Fibroblast of the conjunctiva (primary cell): ENCODE measurements at places on chromosomes 12 and 14.

DNA sequence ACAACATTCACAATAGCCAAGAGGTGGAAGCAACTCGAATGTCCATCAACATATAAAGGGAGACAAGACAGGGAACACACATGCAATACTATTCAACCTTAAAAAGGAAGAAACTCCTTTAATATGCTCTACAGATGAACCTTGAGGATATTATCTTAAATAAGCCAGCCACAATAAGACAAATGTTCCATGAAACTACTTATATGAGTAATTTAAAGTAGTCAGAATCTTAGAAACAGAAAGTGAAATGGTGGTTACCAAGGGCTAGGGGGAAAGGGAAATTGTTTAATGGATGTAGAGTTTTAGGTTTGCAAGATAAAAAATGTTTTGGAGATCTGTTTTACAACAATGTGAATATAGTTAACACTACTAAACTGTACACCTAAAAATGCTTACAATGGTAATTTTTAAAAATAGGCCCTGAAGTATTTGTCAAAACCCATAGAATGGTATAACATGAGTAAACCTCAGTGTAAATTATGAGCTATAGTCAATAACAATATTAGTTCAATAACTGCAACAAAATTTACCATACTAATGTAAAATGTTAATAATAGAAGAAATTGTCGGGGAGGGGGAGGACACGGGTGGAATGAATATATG lies 71.1 kb downstream of the EGLN3 start:
- DNase-seq, result no peak

DNA sequence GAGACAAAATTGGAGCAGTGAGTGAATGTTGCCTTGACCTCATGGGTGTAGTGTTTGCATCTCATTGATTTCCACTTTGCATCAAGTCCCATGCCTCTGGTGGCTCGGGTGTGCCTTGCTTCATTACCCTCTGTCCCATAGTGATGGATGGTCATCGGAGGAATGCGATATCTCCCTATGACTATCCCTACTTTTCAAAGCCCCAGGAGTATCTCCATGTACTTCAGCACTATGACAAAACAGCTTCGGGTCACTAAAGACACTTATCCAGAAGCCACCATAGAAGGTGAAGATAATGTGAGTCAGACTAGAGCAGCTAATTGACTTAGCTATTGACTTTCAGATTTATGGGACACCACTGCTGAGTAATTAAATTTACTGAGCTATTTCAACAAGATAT lies 355.1 kb upstream of the CCDC196 start:
- DNase-seq, result no peak

DNA sequence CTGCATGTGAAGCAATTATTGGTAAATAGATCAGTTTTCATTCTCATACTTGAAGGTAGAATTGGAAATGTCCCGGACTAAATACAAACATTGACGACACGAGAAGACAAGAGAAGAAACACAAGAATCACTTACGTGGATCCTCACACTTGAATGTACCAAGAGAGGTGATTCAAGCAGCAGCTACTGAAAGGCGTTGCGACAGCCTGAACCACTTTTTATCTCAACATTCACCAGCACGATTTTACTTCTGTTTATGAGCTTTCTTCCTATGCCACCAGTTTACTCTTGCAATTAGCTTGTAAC lies 3.6 kb upstream of the FZD10 start:
- DNase-seq, result no peak

DNA sequence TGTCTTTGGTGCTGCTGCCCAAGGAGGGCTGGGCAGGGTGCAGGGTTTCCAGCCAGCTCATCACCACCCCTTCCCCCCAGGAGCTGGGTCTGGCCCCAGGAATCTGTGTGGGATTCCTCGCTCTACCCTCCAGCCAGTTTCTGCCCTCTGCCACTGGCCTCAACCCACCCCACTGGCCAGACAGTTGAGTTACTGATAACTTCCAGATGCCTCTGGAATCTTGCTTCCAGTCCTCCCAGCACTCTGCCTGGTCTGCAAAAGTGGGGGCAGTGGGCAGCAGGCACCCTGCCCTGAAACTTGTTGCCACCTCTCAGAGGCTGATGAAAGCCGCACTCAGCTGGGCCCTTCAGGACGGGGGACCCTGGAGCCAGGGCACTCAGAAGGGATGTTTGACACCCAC lies 20.1 kb upstream of the TBX3 start:
- no peak for DNase-seq

GRCh38 chr12:46221255-46222128 lies 47.4 kb downstream of the SLC38A1 start:
- DNase-seq, result no peak

DNA sequence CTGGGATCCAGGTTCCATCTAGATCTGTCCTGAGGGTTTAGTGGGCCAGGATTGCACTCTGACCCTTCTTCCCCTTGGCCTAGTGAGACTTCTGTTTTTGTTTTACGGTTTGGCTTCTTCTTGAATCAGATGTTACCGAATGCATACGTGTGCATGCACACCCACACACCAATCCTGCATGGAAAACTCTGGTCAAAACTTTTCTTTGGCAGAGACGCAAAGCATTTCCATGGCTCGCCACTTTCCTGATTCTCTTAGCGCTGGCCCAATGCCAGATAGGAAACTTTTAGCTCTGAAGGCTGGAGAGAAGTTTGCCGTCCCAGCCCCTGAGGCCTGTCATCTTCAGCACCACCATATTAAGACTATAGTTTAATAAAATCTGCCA lies 67.4 kb upstream of the ACTN1 start:
- DNase-seq, result no peak

- no peak for DNase-seq
Observed at GRCh38 chr14:105065280-105066228, at the start of gene GPR132. GPR132 (minus strand) TSS chr14:105065430; CDS start chr14:105055420, 10,010 bp downstream.

DNA sequence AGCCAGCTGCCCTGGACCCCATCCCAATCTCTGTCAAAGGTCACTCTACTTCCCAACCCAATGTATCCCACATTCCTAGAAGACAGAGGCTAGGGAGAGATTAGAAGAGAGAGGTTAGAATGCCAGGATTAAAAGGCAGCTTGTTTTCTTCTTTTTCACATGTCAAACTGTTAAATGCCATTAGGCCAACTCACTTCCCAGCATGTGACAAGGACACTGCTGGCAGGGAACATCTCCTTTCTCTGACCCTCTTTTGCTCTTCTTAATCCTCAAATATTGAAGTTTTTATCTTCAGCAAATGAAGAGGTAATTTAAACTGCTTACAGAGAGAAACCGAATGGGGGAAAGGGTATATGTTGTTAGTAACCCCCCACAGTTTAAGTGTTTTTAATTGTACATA lies 89.1 kb downstream of the BBS10 start:
- DNase-seq, result no peak

DNA sequence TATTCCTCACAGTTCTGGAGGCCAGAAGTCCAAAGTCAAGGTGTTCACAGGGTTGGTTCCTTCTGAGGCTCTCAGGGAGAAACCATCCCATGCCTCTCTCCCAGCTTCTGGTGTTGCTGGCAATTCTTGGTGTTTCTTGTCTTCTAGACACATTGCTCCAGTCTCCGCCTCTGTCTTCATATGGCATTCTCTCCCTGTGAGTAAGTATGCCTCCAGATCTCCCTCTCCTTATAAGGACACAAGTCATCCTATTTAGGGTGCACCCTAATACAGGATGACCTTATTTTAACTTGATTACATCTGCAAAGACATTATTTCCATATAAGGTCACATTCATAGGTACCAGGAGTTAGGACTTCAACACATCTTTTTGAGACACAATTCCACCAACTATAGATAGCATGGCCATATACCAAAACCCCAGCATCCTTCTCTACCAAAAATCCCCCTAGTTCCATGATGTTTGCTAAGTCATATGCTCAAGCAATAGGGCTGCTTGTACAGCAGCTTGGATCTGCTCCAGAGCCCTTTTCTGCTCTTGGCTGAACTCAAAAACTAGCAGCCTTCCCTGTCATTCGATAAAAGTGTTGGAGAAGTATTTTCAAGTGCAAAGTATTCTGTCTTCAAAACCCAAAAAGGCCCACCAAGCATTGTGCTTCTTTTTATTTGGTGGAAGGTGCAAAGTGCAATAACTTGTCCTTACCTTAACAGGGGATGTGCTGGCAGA lies 79.2 kb upstream of the CMKLR1 start:
- DNase-seq, result no peak

- no peak for DNase-seq
Observed at GRCh38 chr14:79596551-79596950, 614.8 kb downstream of the DIO2 start.

DNA sequence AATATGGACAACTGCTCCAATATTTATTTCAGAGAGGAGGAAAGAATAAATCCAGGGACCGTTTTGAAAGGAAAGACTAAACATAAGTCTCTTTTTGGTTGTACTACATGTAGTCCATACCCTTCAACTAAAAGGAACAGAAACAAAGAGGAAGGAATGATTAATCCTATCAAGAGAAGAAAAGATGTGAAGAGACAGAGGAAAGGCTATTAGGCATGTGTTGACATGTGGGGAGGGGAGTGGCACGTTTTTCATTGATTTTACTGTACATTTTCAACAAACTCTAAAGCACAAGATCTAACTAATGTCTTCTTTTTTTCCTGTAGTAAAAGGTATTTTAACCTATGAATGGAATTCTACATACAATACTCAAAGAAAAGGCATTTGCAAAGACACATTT lies 85.6 kb downstream of the NAV3 start:
- no peak for DNase-seq

DNA sequence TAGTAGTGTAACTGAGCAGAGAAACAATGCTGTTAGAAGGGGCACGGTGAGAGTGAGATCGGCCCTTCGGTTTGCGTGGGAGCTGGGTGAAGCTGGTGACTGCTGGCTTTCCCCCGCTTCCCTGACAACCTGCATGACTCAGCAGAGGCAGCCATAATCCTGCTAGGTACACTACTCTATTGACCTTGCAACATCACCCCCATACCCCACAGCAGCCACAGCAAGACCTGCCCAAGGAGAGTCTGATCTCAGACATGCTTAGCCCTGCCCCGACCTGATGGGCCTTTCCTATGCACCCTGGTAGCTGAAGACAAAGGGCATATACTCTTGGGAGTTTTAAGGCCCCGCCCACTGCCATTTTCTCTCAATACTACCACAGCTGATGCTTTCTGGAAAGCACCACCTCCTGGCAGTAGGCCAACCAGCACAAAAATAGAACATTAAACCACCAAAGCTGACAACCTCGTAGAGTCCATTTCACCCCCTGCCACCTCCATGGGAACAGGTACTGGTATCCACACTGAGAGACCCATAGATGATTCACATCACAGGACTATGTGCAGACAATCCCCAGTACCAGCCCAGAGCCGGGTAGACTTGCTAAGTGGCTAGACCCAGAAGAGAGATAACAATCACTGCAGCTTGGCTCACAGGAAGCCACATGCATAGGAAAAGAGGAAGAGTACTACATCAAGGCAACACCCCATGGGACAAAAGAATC lies 75.9 kb upstream of the RGS6 start:
- no peak for DNase-seq

DNA sequence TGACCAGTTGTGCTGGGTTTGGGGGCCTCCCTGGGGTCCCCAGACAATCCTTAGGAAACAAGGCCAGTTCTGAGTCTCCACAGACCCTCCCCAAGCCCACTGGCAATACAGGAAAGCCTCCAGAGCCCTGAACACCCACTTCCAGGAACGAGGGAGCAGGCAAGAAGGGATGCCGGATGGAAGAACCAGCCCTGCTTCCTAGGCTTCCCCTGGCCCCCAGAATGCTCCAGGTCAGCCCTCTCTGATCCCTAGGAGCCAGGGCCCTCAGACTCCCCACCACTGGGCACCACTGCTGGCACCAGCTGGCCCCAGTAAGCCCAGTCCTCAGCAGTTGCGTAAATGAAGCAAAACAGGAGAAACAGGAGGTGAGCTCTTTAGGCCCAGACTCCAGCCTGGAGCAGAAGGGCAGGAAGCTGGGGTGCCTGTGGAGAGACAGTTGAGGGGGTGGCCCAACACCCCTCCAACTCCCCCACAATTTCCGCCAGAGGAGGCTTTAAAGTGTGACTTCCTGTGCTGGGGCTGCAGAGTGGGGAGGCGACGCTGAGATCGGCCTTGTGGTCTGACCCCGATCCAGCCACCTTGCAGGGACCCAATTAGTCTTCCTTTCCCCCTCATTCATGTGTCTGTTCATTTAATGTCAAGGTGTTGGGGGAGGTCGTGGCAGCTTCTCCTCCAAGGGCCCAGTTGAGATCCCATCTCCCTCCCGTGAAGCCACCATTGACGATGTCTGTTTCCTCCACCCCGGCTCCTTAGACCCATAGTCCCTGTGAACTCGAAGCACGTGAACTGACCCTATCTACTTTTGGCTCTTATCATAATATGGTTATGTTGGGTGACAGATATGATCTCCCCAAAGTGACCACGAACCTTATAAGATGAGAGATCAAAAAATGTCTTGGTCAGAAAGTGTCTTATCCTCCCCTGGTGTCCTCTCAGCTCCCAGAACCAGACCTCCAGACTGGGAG lies 4.7 kb downstream of the TNFRSF1A start:
- DNase-seq, result no peak

- no peak for DNase-seq
Observed at GRCh38 chr12:81359736-81360135, 281.9 kb downstream of the ACSS3 start.

- no peak for DNase-seq
Observed at GRCh38 chr14:94451091-94451771, 1.4 kb downstream of the SERPINA11 start.

GRCh38 chr12:92757597-92758121 lies 54.9 kb downstream of the PLEKHG7 start:
- no peak for DNase-seq

DNA sequence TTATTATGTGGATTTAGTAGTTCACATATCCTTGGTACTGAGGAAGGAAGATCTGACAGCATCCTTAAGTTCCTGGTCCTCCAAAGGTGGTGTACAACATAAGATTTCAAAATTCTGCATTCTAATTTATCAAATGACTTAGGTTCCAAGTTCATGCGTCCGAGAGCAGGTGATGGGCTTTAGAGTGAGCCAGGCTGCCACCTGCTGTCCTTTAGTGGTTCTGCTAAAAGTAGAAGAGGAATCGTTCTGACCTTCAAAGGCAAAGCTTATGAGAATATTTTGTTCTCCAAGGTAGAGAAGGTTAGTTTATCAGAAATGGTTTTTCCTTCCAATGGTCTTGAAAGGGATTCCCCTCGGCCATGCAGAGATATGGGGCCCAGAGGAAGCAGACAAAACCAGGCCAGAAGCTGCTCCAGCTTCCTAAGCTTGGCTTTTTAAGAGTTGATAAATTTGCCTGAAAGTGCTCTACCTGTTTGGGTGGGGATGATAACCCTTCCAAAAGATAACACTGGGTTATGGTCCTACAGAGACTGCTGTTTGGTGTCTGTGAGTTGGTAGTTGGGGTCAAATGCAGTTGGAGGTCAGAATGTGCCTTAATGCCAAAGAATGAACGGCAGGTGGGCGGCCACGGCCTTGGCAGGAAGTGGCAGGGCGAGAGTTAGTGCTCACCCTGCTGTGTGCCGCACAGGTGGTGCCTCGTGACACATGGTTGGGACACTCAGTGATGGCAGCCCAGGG lies 29.1 kb upstream of the LRTM2 start:
- peak; percentile 61 for DNase-seq

- no peak for DNase-seq
Observed at GRCh38 chr14:80074900-80075574, 136.3 kb downstream of the DIO2 start.

- no peak for DNase-seq
Observed at GRCh38 chr12:30200864-30201263, 417.1 kb upstream of the TMTC1 start.
